ENCODE measurements at places on chromosomes 7 and 10.

DNA sequence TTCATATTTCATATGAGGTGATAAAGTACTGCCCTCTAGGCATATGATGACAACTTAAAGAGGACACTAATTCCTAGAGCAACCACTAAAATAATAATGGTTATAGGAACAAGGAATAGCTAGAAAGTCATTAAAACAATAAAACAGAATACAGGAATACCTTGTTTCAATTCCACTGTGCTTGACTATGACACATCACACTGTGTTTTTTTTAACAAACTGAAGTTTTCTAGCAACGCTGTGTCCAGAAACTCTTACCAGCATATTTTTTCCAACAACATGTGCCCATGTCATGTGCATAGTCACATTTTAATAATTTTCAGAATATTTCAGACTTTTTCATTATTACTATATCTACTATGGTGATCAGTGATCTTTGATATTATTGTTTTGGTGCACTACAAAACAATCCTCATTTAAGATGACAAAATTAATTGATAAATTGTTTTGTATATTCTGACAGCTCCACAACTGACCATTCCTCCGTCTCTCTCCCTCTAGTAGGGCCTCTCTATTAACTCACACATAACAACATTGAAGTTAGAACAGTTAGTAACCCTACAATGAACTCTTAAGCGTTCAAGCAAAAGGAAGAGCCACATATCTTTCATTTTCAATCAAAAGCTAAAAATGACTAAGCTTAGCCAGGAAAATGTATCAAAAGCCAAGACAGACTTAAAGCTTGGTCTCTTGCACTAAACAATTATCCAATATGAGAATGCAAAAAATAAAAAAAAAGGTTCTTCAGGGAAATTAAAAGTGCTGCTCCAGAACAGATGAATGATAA, 85.8 kb downstream of the SNX13 start:
- no peak for DNase-seq

DNA sequence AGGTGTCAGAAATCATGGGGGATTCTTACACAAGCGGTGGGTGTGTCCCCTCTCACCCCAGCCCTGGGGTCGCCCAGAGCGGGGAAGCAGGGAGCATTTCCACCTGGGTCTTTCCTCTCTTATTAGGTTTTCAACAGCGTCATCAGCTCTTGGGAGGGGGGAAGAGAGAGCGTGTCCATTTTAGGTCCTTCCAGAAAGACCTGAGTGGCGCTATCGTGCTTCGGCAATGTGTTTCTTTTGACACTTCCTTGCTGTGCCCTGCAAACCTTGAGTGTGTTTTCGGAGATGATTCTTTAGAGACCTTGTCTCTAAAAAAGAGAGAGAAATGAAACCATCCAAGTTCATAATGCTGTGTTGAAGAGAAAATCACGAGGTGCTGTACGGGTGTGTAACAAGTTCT, 86.9 kb upstream of the PITRM1 start:
- no peak for DNase-seq

GRCh38 chr10:101069441-101069840, 7.7 kb downstream of the KAZALD1 start:
- DNase-seq: no peak

- DNase-seq: no peak
These were observed 24.6 kb downstream of the DIP2C start for GRCh38 chr10:664893-665292.

GRCh38 chr10:88164471-88164870, 301.0 kb downstream of the PTEN start:
- no peak for DNase-seq
